SW480 (cell line): ENCODE measurements at places on chromosomes 5 and 9.

DNA sequence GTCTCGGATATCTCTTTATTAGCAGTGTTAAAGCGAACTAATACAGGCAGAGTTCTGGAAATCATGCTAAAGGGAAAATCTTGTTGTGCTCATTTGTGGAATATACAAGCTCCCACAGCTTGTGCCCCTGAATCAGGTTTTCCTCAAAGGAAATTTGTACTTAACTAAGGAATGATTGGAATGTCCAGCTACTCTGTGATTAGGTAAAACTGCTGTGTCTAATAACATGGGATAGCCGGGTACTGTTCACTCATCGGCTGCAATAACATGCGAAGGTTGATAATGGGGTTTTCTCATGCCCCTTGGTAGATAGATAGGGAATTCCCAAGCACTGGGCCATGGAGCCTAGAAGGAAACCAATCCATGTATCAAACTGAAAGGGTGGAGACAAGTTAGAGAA lies 306.7 kb downstream of the NR2F1-AS1 start:
- DNase-seq, result no peak

DNA sequence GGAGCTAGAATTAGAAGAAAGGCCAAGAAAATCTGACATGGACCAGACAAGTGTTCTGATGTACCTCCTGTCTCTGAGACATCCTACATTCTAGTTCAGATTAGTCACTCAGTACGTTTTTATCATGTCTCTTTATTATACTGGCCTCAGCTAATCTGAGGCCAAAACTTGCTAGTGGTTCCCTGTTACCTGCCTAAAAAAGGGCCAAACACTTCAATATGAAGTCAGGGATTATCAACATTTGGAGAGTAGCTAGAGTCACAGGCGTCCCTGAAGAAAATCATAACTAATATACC lies 587.4 kb downstream of the PRELID2 start:
- no peak for DNase-seq

DNA sequence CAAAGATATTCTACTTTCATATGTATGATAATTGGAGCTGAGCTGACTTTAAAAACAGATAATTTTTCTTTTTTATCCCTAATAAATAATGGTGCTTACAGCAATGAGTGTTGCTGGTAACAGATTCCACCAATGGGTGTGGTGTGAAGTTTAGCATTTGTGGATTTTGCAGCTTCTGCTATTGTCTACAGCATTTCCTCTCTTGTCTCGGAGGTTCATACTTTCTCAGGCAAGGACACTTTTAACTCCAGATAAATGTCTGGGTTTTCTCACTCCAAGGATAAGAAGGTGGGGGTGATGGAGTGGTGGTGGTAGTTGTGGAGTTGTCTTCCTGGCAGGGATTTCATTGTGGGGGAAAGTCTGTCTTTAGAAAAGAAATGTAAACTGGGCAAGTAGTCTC lies 120.0 kb upstream of the CDKN2B start:
- no peak for DNase-seq

DNA sequence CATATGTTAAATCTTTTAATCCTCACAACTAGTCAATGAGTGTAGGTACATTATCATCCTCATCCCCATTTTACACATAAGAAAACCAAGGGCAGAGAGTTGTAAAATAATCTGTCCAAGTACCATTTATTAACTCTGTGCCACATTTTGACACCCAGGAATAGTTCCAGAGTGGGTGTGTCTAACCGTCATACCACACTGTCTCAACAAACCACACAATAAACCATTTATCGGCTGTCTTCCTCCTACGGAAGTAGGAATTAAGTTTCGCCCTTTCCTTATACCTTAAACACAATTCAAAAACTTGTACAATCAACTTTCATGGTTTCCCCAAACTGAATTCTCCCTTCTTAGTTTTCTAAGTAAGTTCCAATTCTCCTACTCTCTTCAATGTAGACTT lies 11.4 kb downstream of the AP3B1 start:
- DNase-seq, result no peak

DNA sequence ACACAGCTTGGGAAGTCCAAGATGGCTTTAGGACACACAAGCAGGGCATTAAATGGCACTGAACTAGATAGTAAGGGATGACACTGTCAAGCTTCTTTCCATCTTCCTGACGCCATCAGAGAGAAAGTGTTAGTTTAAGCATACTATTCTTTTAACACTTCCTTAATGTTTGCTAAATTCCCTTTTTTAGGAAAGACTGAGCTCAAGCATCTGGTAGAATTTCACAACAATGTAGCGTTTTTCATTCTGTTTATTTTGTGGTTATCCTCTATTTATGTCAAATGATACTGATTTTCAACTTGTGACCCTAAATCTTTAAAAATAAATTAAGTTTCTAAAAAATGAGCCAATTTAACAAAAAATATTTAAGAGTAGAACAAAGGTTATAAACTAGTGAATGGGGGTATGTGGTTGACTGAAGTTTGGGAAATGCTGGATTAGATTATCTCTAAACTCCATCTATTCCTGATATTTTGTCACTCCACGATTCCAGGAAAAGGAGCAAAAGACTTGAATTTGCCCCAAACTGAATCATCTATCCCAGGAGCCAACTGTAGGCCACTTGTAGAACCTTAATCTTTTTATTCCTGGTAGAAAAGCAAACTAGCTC lies 147.4 kb upstream of the KLF9 start:
- DNase-seq, result no peak

DNA sequence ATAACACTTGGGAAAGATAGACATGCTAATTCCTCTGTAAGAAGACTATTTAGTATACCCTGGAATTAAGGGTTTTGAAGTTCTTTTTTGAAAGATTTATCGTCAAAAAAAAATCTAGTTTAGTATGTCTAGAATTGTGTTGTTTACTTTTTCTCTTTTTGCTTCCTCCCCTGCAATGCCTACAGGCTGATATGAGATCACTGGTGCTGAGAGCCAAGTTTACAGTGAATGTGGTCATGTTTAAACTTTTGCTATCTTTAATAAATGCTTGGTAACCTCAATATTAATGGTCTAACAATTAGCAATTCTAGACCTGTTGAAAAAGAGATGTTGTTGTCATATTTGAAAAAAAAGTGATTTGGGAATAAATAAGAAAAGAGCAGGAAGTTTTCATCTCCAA lies 86.1 kb downstream of the CWC27 start:
- DNase-seq, result no peak

- DNase-seq, result no peak
These were observed 86.9 kb upstream of the SPATA31D4 start for GRCh38 chr9:81841333-81841732.

DNA sequence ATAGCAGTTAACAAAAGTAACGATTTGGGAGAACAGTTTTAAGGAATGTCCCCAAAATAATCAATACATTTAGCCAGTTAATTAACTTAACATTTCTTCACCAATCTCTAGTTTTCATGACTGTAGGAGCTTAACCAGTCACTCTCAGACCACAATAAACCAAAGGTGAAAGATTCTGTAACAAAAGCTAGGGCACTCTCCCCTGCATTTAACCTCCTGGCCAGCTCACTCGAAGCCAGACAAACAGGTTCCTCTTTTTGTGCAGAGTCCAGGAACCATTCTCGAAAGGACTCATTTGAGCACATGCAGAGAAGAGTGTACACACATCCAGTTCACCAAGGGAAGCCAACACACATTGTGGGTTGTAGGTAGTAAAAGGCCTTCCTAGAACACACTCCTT lies 6.5 kb downstream of the IL7R start:
- DNase-seq, result no peak

GRCh38 chr9:109901201-109901600 lies 121.2 kb downstream of the PALM2AKAP2 start:
- no peak for DNase-seq

GRCh38 chr5:158074992-158075769 lies 216.2 kb upstream of the CLINT1 start:
- DNase-seq, result peak; percentile 50

- DNase-seq, result no peak
These were observed 4.1 kb downstream of the PRDM6 start for GRCh38 chr5:123093111-123093600.

DNA sequence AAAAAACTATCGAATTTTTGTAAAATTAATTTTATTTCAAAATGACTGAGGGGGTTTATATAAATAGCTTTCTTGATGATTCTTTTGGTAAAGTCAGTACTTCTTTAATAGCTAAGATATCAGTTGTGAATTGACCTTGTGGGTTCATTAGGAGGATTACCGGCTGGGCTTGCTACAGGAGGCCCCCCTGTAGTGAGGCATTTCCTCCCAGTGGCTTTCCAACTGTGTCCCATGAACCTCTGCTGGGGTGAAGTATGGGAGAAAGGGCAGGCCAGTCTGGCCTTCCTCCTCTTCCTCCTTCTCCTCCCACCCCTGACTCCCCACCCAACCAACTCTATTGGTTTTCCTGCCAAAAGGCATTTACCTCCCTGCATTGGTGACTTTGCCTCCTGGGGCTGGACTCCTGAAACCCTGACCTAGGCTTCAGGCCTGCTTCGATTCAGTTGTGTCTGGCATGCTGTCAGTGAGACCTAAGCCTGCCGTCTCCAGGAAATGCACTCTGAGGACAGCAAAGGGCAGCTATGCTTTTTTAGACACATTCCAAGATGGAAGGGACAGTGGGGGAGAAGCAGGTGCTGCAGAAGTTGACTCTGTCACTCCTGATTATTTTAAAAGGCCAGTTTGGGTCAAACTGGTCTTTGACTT lies 144.8 kb downstream of the HSPA4 start:
- no peak for DNase-seq

- DNase-seq, result no peak
These were observed 14.1 kb upstream of the NR3C1 start for GRCh38 chr5:143417503-143418139.

- DNase-seq, result peak; percentile 93
These were observed 265.7 kb upstream of the KLF4 start for GRCh38 chr9:107755246-107755645.

DNA sequence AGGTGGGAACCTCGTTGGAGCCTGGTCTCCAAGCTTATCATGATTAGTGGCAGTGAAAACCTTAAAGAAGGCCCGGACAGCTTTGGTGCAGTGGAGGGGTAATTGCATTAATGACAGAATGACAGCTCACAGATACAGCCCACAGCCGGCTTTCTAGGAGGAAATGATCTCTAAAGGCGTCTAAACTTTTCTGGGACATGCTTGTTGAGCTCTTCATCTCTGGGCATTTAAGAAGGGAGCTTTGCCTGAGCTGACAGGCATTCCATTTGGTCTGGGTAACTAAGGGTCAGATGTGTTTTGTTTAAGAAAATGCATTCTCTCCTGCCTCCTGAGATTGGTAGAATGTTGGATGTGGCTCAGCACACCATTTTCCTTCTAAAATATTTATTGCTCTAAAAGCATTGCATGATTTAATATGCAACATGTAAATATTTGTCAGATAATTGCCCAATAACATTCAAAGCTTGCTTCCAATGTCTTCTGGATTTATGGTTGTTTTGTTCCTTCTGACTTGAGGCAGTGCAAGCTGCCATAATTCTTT lies 4.0 kb downstream of the ANKRD33B start:
- no peak for DNase-seq

DNA sequence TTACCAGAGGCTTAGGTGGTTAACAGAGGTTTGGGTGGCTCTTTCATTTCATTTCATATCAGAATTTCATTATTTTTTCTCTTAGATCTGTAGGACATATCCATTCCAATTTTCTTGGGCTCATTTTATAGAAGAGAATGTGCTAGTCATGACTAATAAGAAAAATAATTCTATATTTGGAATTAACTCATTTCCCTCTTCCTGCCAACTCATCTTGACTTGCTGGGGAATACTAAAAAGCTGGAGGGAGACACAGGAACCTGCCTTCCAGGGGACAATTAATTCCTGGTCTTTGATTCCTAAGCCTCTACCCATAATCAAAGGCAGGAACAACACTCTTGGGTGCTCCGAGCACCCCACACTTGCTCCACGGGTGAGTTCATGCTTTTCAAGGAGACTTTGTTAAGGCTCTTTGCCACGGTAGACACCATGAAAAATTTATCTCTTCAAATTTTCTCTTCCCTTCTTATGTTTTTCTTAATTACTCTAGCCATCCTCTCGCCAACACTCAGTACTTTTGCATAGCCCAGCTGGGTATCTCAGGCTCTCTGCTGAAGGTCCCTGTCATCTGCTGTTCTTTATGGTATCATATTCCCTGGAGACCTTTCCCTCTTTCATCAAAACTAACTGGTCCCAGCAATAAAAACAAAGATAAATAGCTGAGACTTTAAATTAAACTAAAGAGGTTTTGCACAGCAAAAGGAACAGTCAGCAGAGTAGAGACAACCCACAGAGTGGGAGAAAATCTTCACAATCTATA lies 273.9 kb downstream of the NPR3 start:
- no peak for DNase-seq

GRCh38 chr5:14396737-14397136 lies 184.9 kb upstream of the OTULINL start:
- no peak for DNase-seq

DNA sequence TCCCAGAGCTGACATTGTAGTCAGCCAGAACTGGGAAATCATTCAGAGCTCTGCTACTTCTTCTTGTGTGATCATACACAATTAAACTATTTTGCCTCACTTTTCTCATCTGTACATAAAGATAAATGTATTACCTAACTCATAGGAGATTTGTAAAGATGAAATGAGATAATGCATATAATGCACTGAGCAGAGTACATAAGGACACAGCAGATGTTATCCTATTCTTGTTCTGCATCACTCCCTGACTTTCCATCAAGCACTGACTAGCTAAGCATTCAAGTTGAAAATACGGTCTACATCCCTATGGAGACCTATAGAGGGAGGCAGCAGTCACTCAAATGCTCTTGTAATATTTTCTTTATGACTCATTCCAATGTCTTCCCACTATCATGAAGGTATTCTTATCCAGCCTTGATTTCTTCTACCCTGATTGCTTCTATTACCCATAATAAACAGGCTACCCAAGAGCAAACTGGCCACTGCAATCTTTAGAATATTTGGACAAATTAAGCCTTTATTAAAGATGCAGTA lies 16.3 kb upstream of the PRR16 start:
- DNase-seq, result peak; percentile 29

DNA sequence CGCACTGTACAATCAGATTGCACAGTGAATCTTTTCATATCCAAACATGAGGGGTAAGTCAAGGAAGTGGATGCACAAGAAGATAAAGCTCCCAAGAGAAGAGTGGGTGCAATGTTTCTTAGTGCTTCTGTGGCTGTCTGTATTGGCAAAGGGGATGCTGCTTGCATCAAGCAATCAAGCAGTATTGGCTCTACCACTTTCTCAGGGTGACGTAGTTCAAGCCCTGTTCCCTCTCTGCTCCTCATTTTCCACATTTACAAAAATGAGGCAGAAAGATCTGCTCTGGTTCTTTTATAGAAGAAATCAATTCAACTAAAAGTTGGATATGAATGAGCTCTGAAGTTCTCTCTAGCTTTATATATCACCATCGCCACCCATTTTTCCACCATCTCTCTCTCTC lies 2.3 kb downstream of the TNFSF8 start:
- no peak for DNase-seq

GRCh38 chr5:60668686-60669304 lies 31.2 kb downstream of the DEPDC1B start:
- DNase-seq, result peak; percentile 18

- no peak for DNase-seq
These were observed 19.1 kb downstream of the CAMK4 start for GRCh38 chr5:111243318-111243717.

DNA sequence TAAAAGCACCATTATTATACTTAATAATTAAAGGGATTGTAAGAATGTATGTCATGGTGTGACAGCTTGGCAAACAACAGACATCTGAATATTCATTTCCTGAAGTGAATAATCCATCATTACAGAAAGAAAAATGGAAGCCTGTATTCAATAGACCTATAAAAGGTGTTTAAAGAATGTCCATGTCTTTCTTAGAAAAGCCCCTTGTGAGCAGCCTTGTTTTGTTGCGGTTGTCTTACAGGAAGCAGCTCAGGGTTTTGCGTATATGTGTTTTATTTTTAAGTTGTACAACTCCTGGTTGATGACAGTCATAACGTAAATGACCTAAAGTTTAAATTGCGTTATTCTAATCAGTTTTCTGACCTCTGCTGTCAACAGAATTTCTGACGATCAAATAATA lies 53.8 kb downstream of the CAST start:
- DNase-seq, result no peak
